ENCODE measurements at places on chromosomes 4 and X.

- no peak for DNase-seq
Observed at GRCh38 chr4:16264798-16265197, 38.5 kb upstream of the TAPT1 start.

DNA sequence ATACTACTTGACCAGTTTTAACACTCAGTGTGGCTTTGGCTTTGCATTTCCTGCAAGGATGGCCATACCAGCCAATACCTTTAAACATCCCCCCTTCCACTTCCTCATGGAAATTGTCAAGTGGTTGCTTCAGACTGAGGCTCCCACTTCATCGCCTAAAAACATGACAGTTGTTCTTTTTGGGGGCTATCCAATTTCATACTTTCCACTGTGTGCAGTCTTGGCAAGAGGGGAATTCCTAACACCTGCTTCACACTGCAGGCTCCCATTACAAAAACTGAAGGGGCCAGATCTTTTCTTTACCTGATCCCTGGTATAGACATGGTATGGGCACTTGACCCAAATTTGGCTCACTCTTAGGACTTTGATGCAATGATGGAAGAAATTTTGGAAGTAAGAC is 28.5 kb upstream of the TSR2 start:
- DNase-seq, result no peak

DNA sequence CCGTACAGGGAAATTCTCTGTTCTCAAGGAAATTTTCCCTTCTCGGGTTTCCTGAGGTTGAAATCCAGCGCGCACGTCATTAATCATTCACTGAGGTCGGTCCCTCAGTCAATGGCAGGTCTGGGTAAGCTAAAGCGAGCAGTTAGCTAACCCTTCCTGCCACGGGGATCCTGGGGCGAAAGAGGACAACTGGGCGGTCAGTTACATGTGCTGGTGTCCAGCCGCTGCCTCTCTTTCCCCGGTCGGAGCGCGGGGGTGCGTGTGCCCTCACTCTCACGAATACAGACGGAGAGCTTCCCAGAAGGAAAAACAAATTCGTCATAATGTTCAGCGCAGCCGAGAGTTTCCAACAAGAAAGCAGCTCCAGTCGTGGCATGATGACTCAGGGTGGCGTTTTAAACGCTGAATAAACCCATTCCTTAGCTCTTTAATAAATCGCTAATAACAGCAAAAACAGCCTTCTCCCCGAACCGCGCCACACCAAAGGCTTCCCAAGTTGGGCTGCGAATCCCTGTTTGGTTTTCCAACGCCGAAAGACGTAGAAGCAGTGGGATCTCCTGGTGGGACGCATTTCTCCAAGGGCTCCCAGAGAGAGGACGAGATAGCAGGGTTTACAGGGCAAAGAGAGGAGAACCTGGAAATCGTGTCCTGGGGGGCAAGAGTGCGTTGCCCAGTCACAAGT is 752 bp upstream of the FGF5 start:
- DNase-seq, result no peak

GRCh38 chr4:75698963-75699228 is 25.5 kb upstream of the USO1 start:
- DNase-seq, result no peak

GRCh38 chr4:149095001-149095400 is 652.8 kb upstream of the NR3C2 start:
- DNase-seq, result no peak

DNA sequence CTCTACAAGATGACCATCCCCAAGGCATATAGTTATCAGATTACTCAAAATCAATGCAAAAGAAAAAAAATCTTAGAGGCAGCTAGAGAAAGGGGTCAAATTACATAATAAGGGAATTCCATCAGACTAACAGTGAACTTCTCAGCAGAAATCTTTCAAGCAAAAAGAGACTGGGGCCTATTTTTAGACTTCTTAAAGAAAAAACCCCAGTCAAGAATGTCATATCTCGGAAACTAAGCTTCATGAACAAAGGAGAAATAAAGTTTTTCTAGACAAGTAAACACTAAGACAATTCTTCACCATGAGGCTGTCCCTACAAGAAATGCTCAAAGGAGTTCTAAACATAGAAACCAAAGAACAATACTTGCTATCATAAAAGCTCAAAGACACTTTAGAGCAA is 51.7 kb downstream of the RAB28 start:
- DNase-seq, result no peak

DNA sequence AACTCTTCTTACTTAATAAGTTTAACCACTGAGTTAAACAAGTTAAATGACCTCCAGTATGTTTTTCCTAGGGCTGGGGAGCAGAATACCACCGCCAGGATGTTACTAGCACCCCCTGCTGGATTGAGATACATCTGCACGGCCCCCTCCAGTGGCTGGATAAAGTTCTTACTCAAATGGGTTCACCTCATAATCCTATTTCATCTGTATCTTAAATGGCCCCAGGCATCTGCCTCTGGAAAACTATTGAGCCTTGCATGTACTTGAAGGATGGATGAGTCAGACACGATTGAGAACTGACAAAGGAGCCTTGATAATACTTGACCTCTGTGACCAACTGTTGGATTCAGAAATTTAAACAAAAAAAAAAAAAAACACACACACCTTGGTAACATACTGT is 61.5 kb upstream of the MMAA start:
- no peak for DNase-seq

DNA sequence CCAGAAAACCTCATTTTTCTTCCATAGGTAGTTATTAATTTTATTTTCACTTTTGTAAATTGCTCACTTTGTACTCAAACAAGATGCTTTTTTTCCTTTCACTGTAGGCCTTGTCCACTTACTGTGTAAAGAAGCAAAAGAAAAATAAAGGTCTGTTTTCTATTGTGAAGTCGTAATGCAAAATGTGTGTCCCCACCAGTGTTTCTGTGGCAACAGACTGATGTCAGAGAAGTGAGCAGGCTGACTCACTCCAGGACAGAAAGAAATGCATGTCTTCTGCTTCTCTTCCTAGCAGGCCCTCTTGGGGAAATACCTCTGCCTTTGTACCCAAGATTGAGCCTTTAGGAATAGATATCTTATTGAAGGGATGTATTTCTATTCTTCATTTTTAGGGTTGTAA is 30.3 kb downstream of the INPP4B start:
- DNase-seq, result no peak

DNA sequence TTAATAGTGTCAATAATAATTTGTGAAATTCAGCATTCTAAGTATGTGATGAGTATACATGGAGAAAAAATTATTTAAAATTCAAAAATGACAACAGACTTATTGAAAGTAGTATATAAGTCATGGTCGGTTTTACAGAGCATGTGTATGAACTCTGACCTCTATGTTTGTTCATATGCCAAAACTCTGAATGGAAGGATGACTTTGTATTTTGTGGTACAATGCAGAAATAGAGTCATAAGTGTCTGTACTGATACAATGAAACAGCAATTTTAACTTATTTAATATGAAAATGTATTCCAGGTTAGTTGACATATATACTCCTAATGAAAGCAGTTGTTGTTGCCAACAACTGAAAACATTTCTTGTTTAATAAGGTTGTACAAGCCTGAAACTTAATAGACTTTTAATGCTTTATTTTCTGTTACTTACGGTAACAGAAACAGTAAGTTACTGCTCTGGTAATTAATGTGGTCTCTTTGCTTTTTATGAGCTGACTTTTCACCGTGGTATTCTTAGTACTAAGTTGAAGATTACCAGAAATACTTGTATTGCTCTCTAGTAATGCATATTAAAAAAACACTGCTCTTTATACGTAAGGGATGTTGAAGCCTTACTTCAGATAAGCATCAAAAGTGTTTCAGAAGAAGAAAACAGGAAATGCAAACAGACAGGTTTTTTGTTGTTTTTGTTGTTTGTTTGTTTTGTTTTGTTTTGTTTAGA is 1.9 kb downstream of the UBE2K start:
- no peak for DNase-seq

- DNase-seq, result no peak
Observed at GRCh38 chr4:80208610-80209339, 11.5 kb downstream of the PRDM8 start.

- DNase-seq, result no peak
Observed at GRCh38 chrX:100244681-100245080, 165.4 kb downstream of the PCDH19 start.

DNA sequence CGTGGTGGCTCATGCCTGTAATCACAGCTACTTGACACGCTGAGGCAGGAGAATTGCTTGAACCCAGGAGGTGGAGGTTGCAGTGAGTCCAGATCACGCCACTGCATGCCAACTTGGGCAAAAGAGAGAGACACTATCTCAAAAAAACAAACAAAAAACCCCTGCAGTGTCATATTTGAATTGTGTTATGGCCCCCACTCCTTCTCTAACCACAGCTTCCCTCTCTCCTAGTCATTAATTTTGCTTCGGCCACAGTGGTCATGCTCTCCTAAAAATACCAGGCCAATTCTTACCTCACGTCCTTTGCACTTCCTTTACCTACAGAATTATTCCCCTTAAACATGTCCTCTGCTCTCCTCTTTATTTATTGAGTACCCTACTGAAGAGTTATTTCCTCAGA is 206.1 kb downstream of the PPP3CA start:
- DNase-seq, result no peak

DNA sequence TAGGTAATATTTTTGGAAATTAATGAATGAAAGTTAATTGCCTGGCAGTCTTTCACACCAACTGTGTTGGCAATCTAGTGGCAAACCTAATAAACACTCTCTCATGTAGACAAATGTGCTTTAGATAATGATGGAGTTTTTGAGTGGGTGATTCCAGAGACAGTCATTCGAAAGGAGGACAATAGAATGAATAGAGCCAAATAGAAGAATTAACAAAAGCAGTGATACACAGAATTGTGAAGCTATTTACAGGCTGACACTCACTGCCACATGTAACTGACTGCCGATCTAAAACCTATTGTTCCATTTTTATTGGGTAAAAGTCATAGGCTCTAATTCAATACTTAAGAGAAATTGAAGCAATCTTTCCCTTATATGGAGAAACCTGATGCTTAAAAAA is 338.5 kb downstream of the PCDH7 start:
- no peak for DNase-seq

DNA sequence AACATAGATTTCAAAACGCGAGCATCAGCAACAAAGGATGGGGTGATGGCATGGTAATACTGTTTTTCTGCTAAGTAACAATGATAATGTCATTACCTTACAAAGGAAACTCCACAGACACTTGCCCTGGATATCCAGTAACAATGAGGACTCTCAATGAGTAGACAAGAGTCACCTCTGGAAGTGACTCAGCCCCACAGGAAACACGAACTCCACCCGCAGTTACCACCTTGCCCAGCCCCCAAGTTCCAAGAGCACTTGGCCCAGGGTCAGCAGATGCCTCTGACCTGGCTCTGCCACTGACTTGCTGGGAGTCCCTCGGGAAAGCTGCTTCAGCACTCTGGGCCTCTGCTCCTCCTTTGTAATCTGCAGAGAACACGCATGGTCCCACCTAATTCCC is 110.3 kb upstream of the MAP3K15 start:
- no peak for DNase-seq

GRCh38 chr4:175509320-175509719 is 302.7 kb downstream of the GPM6A start:
- no peak for DNase-seq

DNA sequence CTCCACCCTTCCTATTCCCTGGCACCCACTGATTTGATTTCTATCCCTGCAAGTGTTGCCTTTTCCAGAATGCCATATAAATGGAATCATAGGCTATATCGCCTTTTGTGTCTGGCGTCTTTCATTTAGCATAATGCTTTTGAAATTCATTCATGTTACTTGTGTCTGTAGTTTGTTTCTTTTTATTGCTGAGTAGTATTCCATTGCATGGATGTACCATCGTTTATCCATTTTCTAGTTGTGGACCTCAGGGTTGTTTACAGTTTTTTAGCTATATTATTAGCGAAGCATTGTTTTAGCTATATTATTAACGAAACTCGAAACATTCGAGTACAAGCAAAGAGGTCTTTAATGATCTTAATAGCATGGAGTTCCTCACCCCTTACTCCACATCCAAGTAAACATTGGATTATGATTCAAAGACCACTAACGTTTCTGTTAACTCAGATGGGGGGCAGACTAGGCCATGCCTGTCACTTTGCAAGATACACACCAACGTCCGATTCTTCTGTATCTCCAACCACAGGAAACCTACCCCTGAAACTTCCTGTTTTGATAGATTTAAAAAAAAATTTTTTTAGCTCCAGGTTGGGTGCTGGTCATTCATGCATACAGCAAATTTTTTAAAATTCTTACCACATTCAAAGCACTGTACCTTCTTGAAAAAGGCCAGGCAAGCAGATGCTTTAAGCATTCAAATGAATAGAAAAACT is 1.1 kb downstream of the DCK start:
- no peak for DNase-seq

DNA sequence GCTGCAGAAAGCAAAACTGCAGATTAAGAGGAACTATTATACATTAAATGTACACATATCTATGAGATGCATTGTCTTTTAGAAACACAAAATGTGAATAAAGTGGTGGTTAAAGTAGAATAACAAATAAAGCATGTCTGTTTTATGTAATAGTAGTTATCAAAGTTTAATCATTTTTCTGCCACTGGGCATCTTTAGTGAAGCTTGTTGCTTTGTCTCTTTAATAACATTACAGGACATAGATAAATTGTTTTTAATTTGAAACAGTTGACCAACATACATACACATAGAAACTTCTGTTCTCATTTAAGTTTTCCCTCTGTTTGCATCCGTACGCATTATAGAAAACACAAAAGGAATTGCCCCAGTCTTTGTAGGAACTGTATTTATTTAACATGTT is 1700.0 kb upstream of the ADGRL3 start:
- no peak for DNase-seq

DNA sequence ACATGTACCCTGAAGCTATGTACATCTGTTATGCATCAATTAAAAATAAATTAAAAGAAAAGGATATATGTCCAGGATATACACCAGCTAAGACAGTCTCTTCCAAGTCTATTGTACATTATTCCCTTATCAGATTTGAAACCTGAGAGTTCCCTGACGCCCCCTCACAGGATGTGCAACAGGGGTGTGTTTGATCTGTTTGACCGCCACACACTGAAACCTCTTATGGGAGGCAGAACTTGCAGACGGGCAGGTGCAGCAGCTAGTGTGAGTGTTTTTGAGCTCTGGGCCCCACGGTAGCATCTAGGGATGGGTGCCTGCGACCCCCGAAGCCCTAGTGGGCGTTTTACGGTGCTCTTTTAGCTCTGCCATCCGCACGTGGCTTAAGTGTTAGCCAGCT is 4.7 kb downstream of the XG start:
- no peak for DNase-seq

GRCh38 chrX:123222920-123223319 is 38.8 kb downstream of the GRIA3 start:
- no peak for DNase-seq

GRCh38 chrX:27439771-27440170 is 23.4 kb downstream of the PPP4R3C start:
- no peak for DNase-seq

Data from anterior cingulate cortex (tissue), 58 donors.